ENCODE measurements at places on chromosomes 13 and 19. TPM values are rescaled to one million over a fixed set of nuclear protein-coding genes. Genes with fewer than 3 reads are reported as not detected.

DNA sequence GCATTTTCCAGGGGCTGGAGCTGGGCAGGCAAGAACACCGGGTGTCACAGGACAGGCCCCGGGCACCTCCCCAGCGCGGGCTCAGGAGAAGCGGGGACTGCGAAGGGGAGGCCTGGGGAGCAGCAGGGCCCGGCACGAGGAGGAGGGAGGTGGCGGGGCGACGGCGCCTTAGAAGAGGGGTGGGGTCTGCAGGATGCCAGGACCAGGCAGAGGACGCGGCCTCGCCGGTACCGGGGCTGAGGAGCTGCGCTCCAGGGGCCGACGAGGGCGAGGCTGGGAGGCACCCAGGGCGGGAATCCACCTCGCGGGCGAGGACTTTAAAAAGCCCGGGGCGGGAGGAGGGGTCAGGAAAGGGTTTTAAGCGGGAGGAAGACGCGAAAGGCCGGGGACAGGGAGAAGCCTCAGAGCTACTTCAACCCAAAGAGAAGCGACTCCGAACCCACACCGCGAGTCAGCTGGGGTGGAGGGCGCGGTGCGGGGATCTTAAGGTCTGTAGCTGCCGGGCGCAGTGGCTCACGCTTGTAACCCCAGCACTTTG is 665 bp downstream of the ZNF347 start:
- H3K4me1 ChIP-seq: peaks cover 3% of the 10 kb centered on the region
- no peaks in the 10 kb centered on the region for H3K27me3 ChIP-seq
- no peaks in the 10 kb centered on the region for H3K36me3 ChIP-seq
- DNase-seq: no peak
- H3K4me3 ChIP-seq: peak overlapping the region; percentile 65
- peak overlapping the region; percentile 69 for H3K27ac ChIP-seq

DNA sequence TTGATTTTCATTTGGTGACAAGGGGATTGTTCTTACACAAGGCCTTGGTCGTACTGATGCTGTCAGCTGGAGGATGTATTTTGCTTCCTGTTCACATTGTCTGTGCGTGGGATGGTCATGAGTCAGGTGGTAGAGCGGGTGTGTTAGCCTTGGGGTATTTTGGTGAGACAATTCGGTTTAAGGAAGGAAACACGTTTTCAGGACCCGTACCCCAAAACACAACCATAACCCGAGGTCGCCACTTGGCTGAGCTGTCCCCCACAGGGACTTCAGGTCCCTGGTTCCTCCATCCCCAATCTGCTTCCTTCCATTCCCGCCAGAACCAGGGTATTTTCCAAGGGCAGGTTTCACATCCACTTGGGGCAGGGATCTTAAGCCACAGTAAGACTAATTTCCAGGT is 15.0 kb downstream of the MYO9B start:
- DNase-seq: no peak
- H3K36me3 ChIP-seq: peaks cover 24% of the 10 kb centered on the region
- H3K27me3 ChIP-seq: no peaks in the 10 kb centered on the region
- no peak overlapping the region for H3K4me3 ChIP-seq
- H3K4me1 ChIP-seq: peaks cover 22% of the 10 kb centered on the region

DNA sequence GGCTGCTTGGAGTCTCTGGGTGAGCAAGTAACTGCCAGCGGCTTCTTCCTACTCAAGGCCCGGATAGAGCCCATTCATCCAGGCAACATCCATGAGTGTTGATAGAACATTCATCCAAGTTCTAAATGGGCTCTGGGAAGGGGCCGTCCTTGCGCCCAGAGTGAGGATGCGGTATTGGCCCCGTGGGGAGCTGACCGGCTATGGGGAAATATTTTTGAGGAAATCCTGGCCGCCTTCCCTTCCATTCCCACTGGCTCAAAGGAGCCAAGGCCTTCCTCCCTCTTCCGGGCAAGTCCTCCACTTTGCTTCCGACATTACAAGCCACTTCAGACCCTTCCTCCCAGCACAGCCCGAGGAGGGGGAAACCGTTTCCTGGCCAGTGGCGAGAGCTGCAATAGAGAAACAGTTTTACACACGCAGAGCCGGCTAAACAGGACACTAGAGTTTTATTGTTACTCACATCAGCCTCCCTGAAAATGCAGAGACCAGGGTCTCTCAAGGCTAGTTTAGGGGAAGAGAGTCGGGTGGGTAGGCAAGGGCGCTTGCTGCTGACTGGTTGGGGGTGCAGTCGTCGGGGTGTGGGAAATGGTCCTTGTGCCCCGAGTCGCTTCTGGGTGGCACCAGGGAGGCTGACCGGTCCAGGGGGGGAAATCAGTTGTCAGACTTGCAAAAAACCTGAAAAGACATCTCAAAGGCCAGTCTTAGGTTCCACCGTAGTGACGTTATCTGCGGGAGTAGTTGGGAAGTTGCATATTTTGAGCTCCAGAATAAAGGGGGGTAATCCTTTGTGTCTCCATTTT is 37.5 kb downstream of the C13orf46 start:
- DNase-seq: no peak
- H3K36me3 ChIP-seq: no peaks in the 10 kb centered on the region
- no peak overlapping the region for H3K4me3 ChIP-seq

- peak overlapping the region; percentile 53 for H3K4me3 ChIP-seq
- DNase-seq: no peak
- H3K36me3 ChIP-seq: no peaks in the 10 kb centered on the region
- no peak overlapping the region for H3K27ac ChIP-seq
Measured at GRCh38 chr19:46487178-46487801, 8.4 kb downstream of the PNMA8B start.

Gene POGLUT2
- 0.50 TPM for total RNA-seq

Gene NLRP7
- not detected for total RNA-seq

- H3K4me1 ChIP-seq: no peaks in the 10 kb centered on the region
- H3K36me3 ChIP-seq: no peaks in the 10 kb centered on the region
- no peak overlapping the region for H3K27ac ChIP-seq
- H3K4me3 ChIP-seq: no peak overlapping the region
- no peaks in the 10 kb centered on the region for H3K27me3 ChIP-seq
- DNase-seq: no peak
Measured at GRCh38 chr13:94988654-94989053, 276.3 kb upstream of the SOX21 start.

All from esophagus squamous epithelium (tissue), 5 donors.